ENCODE measurements at places on chromosomes 7 and 10. TPM values are rescaled to one million over a fixed set of nuclear protein-coding genes. Genes with fewer than 3 reads are reported as not detected.

DNA sequence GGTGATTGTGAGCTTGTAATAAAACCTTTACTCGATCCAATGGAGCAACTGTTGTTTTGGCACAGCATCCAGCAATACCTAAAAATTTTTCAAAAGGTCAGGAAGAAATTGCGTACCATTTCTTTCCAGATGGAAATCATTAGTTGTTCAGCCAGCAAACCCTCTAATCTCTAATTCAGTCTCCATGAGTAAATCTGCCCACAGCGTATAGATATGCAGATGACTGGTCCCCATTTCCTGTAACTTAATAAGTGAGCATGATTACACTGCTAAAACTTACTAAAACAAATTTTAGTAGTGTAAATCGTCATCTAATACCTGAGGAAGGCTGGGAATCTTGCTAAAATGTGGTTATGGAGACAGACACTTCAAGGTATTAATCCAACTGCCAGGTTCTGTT, 10.6 kb downstream of the SLC25A16 start:
- no peaks in the 10 kb centered on the region for H3K27me3 ChIP-seq
- peaks cover 24% of the 10 kb centered on the region for H3K4me1 ChIP-seq
- H3K27ac ChIP-seq, result peak overlapping the region; percentile 11
- H3K36me3 ChIP-seq, result no peaks in the 10 kb centered on the region
- no peak for DNase-seq
- no peak overlapping the region for H3K4me3 ChIP-seq

GRCh38 chr7:15086131-15086611, 183.6 kb upstream of the DGKB start:
- no peak overlapping the region for H3K27ac ChIP-seq
- no peaks in the 10 kb centered on the region for H3K36me3 ChIP-seq

DNA sequence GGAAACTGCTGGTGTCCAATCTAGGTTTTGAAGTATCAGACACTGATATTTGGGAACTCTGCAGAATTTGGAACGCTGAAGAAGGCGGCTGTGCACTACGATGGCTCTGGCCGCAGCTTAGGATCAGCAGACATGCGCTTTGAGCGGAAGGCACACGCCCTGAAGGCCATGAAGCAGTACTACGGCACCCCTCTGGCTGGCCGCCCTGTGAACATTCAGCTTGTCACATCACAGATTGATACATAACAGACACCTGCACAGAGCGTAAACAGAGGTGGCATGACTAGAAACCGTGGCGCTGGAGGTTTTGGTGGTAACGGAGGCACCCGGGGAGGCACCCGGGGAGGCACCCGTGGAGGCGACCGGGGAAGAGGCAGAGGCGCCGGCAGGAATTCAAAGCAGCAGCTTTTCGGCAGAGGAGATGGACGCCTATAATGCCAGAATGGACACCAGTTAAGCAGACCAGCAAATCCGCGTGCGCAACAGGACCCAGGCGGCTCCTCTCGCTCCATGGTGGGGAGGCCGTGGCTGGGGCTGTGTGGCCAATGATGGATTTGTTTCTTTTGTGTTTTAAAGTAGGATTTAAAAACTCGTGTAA, 22.2 kb upstream of the CCL24 start:
- H3K36me3 ChIP-seq, result no peaks in the 10 kb centered on the region
- DNase-seq, result no peak
- H3K27me3 ChIP-seq, result no peaks in the 10 kb centered on the region
- H3K4me1 ChIP-seq, result no peaks in the 10 kb centered on the region
- no peak overlapping the region for H3K27ac ChIP-seq

- no peaks in the 10 kb centered on the region for H3K27me3 ChIP-seq
- no peak overlapping the region for H3K4me3 ChIP-seq
- H3K4me1 ChIP-seq, result peaks cover 5% of the 10 kb centered on the region
- no peak overlapping the region for H3K27ac ChIP-seq
Measured at GRCh38 chr7:100407285-100408180, 21.0 kb downstream of the ZCWPW1 start.

DNA sequence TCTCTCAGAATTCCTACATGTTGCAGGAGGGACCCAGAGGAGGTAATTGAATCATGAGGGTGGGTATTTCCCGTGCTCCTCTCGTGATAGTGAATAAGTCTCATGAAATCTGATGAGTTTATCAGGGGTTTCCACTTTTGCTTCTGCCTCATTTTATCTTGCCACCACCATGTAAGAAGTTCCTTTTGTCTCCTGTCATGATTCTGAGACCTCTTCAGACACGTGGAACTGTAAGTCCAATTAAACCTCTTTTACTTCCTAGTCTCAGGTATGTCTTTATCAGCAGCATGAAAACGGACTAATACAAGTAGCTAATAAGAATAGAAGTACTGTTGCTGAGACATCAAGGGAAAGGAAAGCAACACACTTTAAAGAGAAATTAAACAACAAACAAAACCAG, 143.4 kb downstream of the CCDC71L start:
- no peak for DNase-seq
- H3K27ac ChIP-seq, result no peak overlapping the region
- H3K4me1 ChIP-seq, result no peaks in the 10 kb centered on the region
- no peaks in the 10 kb centered on the region for H3K36me3 ChIP-seq
- peaks cover 3% of the 10 kb centered on the region for H3K27me3 ChIP-seq

DNA sequence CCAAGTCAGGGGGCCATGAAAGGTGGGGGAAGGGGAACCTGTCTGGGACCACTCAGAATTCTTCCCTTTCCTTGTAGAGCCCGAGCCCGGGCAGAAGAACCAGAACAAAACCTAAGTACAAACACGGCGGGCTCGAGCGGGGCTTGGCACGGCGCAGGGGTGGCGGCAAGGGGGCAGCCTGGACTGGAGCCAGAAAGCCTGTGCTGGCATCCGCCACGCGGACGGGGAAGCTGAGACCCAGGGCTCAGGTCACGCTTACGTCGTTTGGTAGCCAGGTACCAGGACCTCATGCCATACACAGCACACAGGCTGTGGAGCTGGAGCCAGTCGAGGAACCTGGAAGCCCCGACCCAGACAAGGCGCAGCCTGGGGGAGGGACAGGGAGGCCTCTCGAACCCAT, 6.6 kb upstream of the GPER1 start:
- H3K27me3 ChIP-seq, result no peaks in the 10 kb centered on the region
- H3K27ac ChIP-seq, result no peak overlapping the region
- H3K36me3 ChIP-seq, result no peaks in the 10 kb centered on the region
- DNase-seq, result no peak
- peaks cover 71% of the 10 kb centered on the region for H3K4me1 ChIP-seq

- no peak overlapping the region for H3K4me3 ChIP-seq
- H3K4me1 ChIP-seq, result no peaks in the 10 kb centered on the region
- DNase-seq, result no peak
Measured at GRCh38 chr7:137262599-137262998, 80.9 kb downstream of the PTN start.

GRCh38 chr10:35387768-35388167, 51.5 kb downstream of the CCNY start:
- no peaks in the 10 kb centered on the region for H3K36me3 ChIP-seq
- H3K4me1 ChIP-seq, result peaks cover 31% of the 10 kb centered on the region
- no peak overlapping the region for H3K4me3 ChIP-seq
- peak; percentile 49 for DNase-seq
- no peak overlapping the region for H3K27ac ChIP-seq
- no peaks in the 10 kb centered on the region for H3K27me3 ChIP-seq

DNA sequence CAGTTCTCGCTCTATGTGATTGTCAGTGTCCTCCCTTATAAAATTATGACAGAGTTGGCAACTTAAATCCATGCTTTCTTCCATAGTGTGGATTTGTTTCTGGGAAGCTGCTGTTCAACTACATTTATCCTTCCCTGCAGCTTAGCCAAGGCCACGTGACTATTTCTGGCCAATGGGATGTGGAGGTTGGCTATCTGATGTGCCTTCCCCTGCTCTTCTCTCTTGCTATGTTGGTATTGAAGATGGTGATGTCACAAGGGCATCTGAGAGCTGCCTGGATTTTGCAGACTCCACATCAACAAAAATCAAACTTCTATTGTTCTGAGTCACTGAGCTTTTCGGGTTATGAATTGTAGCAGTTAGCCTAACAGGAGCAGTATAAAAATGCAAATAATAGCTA, 164.9 kb upstream of the RHOBTB1 start:
- no peak overlapping the region for H3K27ac ChIP-seq
- no peak overlapping the region for H3K4me3 ChIP-seq
- H3K27me3 ChIP-seq, result no peaks in the 10 kb centered on the region
- DNase-seq, result no peak
- H3K36me3 ChIP-seq, result no peaks in the 10 kb centered on the region
- no peaks in the 10 kb centered on the region for H3K4me1 ChIP-seq

DNA sequence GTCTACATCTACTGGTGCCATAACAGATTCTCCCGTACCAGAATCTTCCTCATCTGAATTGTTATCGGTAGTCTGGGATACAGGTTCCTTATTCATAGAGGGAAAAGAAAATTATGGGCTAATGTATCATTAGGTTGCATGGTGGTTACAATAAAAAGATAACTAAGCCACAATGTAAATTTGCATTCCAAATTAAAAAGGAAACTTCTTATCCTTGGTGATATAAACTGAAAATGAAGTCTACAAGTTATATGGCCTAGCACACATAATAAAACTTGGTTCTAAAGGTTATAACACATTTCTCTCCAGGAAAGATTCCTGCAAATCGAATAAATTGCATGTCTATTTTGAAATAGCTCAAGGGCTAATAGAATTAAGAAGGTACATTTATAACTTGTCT, 24.5 kb downstream of the NUDT13 start:
- H3K27me3 ChIP-seq, result no peaks in the 10 kb centered on the region
- no peak for DNase-seq
- no peak overlapping the region for H3K4me3 ChIP-seq
- H3K36me3 ChIP-seq, result peaks cover 60% of the 10 kb centered on the region
- no peak overlapping the region for H3K27ac ChIP-seq

DNA sequence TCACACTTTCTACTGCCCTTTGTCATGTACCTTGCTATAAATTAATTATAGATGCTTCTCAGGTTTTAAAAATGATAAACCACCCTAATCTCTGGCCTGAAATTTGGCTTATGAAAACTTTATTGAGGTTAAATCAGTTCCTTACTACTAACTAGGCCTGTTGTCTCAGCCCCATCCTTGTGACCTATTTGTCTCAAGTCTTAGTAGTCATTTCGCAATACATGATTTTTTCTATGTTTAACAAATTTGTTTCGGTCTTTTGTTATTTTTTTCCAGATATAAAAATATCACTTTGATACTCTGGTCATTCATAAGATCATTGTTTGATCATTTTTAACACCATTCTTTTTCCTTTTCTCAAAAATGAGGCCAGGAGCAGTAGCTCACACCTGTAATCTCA, 411.6 kb downstream of the GFRA1 start:
- H3K36me3 ChIP-seq, result no peaks in the 10 kb centered on the region
- H3K27me3 ChIP-seq, result no peaks in the 10 kb centered on the region
- no peak overlapping the region for H3K4me3 ChIP-seq
- no peaks in the 10 kb centered on the region for H3K4me1 ChIP-seq
- no peak overlapping the region for H3K27ac ChIP-seq
- no peak for DNase-seq

DNA sequence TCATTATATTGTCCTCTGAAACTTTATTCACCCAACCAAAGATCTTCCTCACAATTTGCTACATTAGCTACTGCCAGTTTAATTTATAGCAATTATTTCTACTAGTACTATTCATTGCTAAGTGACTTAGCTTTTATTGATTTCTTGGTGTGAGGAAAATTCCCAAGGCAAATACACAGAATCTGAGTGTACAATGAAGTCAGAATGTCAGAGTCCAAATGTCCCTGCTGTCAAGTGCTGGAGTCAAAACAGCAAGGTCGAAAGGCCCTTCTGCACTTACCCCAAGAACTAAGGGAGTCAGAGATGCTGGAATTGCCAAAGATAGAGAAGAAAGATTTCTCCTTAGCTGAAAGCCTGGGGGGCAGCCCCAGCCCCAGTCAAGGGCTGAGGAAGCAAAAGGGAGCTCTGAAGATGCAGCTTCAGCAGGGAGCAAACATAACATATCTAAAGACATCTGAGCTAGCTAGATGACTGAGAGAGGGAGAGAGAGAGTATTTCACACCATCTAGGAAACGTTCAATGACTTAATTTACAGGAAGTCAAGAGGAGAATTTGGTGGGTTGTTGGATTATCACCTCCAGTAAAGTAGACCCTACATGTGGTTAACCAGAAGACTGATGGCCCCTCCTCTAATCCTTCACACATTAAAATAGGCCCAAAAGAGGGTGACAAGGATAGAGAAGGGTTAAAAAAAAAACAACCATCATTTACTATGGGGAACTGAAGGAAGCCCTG, 36.6 kb upstream of the SAMD8 start:
- H3K4me3 ChIP-seq, result no peak overlapping the region
- no peaks in the 10 kb centered on the region for H3K36me3 ChIP-seq
- no peaks in the 10 kb centered on the region for H3K4me1 ChIP-seq
- no peaks in the 10 kb centered on the region for H3K27me3 ChIP-seq

DNA sequence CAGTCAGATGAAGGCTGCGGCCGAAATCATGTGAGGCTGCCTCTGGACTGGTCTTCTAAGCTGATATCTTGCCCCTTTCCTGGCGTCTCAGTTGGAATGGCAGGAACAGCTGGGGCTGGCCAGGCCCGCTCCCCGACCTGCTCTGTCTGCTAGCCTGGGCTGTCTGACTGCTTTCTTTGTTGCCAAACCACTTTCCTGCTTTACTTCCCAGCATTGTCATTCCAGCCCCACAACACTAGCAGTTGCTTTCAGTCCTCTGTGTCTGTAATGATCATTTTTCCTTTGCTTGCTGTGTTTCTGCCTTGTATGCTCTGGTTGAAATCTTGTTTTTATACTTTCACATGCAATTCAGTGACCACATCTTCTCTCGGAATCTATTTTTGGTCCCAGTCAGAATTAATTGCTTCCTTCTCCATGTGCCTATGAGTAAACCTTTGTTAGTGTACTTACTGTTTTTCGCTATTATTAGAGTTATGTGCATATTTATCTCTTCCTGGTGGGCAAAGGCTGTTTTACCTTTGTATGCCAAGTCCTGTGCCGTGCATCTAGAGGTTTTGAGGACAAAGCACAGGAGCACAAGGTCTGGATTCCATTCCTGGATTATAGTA, 21.6 kb downstream of the PRPF18 start:
- no peaks in the 10 kb centered on the region for H3K4me1 ChIP-seq
- no peaks in the 10 kb centered on the region for H3K27me3 ChIP-seq
- no peak overlapping the region for H3K4me3 ChIP-seq

DNA sequence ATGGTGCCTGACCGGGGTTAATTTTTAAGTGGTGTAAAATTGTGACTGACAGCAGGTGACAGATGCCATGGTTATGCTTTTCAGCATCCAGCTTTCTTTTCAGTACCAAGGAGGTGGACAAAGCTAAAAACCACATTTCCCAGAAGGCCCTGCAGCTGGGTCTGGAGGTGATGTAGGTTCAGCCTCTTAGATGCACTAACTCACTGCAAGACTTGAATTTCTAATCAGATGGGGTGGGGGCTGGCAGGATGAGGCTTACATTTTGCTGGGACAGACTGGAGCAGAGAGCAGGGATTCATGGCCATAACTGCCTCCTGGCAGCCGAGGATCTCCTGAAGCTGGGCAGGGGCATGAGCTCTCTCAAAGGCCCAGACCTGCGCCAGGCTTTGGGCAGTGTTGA, 52.4 kb downstream of the PDIA4 start:
- no peak for DNase-seq
- H3K4me3 ChIP-seq, result no peak overlapping the region
- H3K27ac ChIP-seq, result no peak overlapping the region

- no peak overlapping the region for H3K27ac ChIP-seq
- no peaks in the 10 kb centered on the region for H3K4me1 ChIP-seq
- H3K27me3 ChIP-seq, result no peaks in the 10 kb centered on the region
- DNase-seq, result no peak
Measured at GRCh38 chr7:26659121-26659520, 205.3 kb downstream of the SKAP2 start.

The EIF3A gene
- 48.4 TPM for total RNA-seq

The ETV1 gene
- 6.2 TPM for total RNA-seq

The ANKRD30A gene
- total RNA-seq, result not detected

The MDH2 gene
- total RNA-seq, result 144 TPM

The AGBL3 gene
- total RNA-seq, result 2.9 TPM
